ENCODE measurements at places on chromosomes 11 and 22. TPM values are rescaled to one million over a fixed set of nuclear protein-coding genes. Genes with fewer than 3 reads are reported as not detected.

DNA sequence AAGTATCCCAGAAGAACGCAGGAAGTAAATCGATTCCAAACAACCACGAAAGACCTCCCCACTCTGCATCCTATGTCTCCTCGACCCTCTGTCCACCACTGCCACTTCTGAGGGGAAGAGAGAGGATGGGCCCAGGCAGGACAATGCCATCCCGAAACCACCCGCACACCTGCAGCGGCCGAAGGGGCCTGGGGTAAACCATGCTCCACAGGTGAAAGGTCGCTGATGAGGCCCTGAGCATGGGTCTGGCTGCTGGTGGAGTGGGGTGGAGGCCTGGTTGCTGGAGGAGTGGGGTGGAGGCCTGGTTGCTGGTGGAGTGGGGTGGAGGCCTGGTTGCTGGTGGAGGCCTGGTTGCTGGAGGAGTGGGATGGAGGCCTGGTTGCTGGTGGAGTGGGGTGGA, 13.1 kb downstream of the TOLLIP start:
- DNase-seq = no peak

The PIH1D2 gene
- 1.9 TPM for polyA plus RNA-seq

DNA sequence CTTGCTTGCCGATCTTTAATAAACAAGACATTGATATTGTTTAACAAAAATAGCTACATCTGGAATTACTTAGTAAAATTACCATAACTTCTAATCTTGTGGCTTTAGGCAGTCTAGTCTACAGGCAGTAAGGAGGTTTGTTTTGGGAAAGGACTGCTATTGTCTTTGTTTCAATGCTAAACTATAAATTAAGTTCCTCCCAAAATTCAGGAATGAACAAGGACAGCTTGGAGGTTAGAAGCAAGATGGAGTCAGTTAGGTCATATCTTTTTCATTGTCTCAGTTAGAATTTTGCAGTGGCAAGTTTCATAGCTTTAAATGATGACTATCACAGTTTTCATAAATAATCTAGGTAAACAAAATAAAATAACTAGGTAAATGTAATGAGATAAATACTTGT, 36.1 kb upstream of the INCENP start:
- DNase-seq = no peak

The QSER1 gene
- 9.6 TPM for polyA plus RNA-seq

The TMEM86A gene
- polyA plus RNA-seq = 0.21 TPM

The BAIAP2L2 gene
- 0.77 TPM for polyA plus RNA-seq

GRCh38 chr11:96470521-96470920, 80.7 kb downstream of the JRKL start:
- no peak for DNase-seq

The INS gene
- polyA plus RNA-seq = not detected

The LYVE1 gene
- 0.08 TPM for polyA plus RNA-seq

- peak; percentile 62 for DNase-seq
Measured at GRCh38 chr22:31139866-31140716, at the start of gene PLA2G3. PLA2G3 (minus strand) TSS chr22:31140508; CDS start chr22:31140354, 154 bp downstream.

DNA sequence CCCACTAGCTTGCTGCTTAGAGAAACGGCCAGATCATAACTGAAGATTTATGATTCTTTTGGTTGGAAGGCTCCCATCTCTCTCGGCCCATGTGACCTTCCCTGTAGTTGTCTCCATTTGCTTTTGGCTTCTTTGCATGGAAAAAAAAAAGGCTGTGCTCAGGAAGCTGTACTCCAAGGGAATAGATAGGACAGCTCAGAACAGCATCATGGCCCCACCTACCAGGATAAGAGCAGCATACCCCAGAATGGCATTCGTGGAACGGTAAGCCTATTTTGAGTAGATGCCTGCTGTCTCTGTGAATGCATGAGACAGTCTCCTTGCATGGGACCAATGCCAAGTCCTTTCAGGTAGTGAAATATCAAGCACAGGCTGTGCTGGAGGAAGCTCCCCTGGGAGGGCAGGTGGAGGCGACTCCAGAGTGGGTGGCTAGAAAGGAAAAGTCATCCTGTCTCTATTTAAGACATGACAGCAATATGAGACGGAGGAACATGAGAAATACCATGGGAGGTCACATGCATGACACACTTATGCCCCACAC, 94.1 kb upstream of the AMOTL1 start:
- DNase-seq = no peak
